Activated naive CD8-positive, alpha-beta T cell treated with anti-CD3 and anti-CD28 coated beads for 36 hours (primary cell): ENCODE measurements at places on chromosomes 13 and 19. TPM values are rescaled to one million over a fixed set of nuclear protein-coding genes. Genes with fewer than 3 reads are reported as not detected.

The POGLUT2 gene
- 7.2 TPM for total RNA-seq

The ZNF888 gene
- total RNA-seq = 6.1 TPM

The ADAT3 gene
- total RNA-seq = 5.7 TPM

The PCDH9 gene
- total RNA-seq = 0.23 TPM

The FGF21 gene
- total RNA-seq = not detected

The FPR3 gene
- not detected for total RNA-seq

DNA sequence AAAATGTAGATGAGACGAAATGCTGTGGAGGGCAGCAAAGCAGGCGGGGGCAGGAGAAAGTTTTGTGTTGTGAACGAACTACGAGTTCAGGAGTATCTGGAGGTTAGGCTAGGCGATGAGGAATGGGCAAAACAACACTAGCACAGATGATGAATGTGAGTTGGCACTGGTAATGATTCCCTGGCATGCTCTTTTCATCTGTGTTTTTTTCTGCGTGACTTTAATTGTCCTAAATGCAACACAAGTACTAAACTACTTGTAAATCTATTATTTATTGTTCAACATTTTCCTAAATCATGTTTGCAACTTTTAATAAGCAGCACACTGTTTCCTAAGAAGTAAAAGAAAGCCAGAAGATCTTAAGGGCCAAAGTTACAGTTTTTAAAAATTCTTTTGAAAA is 19.2 kb downstream of the TNFSF13B start:
- DNase-seq = no peak

DNA sequence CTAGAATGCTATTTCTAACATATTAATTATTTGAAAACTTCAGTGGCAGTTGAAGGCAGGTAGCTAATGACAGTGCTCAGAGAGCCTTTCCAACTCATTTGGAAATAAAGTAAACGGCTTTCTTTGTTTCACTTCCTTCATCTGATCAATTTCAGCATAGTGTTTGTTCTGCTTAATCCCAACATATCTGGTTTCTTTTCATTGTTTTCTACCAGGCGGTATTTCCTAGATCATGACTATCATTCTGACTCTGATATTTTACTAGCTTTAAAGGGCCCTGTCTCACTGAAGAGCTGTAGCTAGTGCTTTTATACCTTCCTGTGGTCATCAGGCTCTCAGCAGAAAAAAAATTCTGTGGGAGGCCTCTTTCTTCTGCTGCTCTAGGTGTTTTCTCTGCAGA is 178.6 kb downstream of the RBM26 start:
- no peak for DNase-seq

DNA sequence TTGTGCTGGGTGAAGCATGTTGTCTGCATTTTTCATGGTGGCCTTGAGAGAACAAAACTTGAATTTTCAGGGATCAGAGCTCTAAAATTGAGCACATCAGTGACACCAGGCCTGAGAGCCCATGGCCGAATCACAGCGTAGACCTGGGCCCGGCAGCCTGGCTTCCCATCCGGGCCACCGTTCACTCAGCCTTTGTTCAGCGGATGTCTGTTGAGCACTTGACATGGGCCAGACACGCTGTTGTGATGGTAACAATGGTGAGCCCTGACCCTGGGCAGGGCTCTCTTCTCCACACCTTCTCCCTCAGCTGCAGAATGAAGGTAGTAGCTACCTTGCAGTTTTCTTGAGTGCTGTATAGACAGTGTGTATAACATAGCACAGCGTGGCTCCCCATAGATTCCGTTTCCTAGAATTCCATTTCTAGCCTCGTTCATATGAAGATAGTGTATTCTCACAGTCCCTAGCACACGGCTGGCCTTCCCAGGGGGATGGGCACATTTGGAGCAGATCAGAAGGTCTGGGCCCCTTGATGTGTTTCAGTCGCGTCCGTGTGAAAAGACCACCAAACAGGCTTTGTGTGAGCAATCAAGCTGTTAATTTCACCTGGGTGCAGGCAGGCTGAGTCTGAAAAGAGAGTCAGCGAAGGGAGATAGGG is 75.3 kb downstream of the RAB20 start:
- DNase-seq = no peak

DNA sequence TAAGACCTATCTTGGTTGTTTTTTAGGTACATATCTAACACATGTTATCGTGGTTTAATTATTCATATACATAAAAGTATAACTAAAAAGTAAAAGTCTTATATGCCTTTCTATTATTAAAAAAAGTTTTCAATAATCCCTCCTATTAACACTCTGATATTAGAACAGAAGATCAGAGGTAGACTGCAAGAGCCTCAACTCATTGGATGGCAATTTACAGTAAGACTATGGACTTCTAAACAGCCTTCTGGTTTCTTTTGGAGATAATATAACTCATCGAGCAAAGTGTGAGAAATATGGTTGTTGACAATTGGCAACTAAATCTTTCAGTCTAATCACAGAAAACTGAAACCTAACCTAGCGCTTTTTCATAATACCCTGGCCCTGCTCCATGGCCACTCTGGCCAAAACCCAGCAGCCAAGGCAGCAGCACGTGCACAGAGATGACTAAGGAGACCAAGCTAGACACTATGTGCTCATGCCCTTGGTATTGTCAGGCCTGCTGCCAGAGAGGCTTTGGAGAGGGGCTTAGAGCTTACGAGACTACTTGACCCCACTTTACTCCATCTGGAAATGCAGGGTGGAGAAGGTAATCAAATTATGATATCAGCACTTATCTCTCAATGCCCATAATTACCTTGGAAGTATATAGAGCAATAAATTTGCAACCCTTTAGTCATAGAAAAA is 40.6 kb upstream of the EEF1AKMT1 start:
- DNase-seq = no peak

DNA sequence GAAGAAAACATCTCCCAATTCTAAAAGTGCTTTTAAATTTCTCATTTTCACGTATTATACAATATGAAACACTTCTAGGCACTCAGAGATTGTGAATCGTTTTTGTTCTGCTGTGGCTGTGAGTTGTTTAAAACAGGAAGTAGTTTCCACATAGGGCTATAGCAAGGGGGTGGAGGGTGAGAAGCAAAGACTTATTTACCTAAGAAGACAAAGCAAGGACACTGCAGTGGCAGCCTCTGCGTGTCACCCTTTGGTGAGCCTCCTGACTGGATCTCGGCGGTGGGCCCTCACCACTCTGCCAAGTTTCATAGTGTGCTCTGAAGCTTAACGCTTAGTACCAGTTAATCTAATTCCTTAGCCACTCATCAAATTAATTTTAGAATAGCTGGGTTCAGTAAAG is 56.8 kb downstream of the TNFSF13B start:
- DNase-seq = no peak

- DNase-seq = no peak
Measured at GRCh38 chr19:10532457-10532856, 11.2 kb upstream of the ATG4D start.

- DNase-seq = no peak
Measured at GRCh38 chr19:56956503-56957226, 116.1 kb upstream of the PEG3 start.

- DNase-seq = no peak
Measured at GRCh38 chr13:20927596-20928257, 25.2 kb upstream of the XPO4 start.

DNA sequence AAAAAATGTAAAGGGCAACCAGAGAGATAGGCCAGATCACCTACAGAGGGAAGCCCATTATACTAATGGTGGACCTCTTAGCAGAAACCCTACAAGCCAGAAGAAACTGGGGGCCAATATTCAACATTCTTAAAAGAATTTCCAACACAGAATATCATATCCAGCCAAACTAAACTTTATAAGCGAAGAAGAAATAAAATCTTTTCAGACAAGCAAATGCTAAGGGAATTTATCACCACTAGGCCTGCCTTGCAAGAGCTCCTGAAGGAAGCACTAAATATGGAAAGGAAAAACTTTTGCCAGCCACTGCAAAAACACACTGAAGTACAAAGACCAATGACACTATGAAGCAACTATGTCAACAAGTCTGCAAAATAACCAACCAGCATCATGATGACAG is 28.4 kb downstream of the VSTM2B start:
- no peak for DNase-seq
